ENCODE measurements at places on chromosomes 3 and 15.

GRCh38 chr15:53331328-53332190, 427.9 kb downstream of the WDR72 start:
- no peak for DNase-seq

GRCh38 chr3:10935846-10936631, 56.5 kb upstream of the SLC6A1 start:
- DNase-seq: no peak

- DNase-seq: peak; percentile 50
Observed at GRCh38 chr3:35651426-35651825, 12.1 kb downstream of the ARPP21 start.

GRCh38 chr15:83928392-83928734, 274.4 kb downstream of the ADAMTSL3 start:
- no peak for DNase-seq

DNA sequence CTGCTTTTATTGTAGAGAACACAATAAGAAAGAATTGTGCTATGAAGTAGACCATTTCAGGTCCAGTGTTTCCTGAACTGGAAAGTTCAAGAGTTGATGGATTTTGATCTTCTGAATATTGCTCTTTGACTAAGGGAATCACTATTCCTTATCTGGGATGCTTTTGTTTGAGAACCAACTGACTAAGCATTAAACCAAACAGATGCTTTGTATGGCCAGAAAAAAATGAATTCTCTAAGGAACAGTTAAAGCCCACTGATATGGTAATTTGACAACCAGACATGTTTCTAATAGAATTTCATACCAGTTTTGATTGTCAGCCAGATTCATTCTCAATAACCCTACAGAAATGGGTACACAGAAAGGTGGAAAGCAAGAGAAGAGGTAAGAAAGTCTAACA, 67.5 kb upstream of the CADPS start:
- DNase-seq: no peak

GRCh38 chr15:50330921-50331320, 24.1 kb downstream of the GABPB1 start:
- no peak for DNase-seq

GRCh38 chr15:27670486-27671209, 428.5 kb downstream of the OCA2 start:
- no peak for DNase-seq

- no peak for DNase-seq
Observed at GRCh38 chr3:48338635-48339034, 5.2 kb upstream of the SPINK8 start.

DNA sequence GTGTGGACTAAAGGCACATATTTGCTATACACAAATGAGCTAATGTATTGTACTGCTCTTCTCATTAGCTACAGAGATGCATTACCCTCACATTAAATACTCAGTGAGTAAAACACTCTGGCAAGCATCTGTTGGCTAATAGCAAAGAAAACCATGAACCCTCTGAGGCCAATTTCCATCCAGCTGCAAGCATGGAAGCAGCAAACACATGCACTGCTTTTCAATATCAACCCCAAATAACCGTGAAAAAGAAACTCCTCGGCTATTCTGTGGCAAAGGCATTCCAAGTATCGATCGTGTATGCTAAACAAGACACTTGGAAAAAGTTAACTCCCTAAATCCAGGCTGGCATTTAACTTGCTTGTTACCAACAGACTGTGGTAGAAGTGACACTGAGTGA, 67.0 kb downstream of the PEAK1 start:
- no peak for DNase-seq

DNA sequence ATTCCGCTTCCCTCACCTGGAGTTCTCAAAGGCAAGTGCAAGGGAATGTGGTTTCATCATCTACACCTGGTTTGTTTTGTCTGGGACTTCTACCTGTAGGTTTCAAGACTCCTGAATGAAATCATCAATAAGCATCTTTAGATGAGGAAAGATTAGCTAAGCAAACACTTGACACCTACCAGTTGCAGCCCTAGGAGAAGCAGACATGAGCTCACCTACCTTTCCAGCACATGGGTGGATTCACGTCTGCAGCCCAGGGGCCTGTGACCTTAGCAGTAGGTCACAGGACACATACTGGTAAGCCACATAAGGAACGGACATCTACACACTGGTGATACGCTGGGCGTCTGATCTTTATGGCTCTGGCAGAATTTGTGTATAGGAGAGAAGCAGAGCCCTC, 26.7 kb downstream of the SLCO2A1 start:
- DNase-seq: no peak

- DNase-seq: no peak
Observed at GRCh38 chr3:152331998-152332397, 63.3 kb downstream of the MBNL1 start.

DNA sequence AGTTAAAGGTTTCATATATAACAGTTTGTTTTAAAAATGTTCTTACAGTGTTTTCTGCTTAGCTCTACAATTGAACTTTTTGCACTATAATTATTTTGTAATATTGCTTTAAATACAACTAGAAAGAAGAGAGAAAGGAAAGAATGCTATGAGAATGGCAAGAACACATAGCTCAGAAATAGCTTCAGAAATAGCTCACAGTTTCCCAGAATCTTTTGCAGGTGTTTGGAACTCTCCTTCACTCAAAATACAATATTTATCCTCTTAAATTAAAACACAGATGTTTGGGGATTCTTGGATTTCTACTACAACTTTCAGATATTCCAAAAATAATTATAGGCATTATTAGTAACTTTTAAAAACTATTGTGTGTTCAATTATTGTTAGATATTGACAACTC, 658.0 kb upstream of the DPPA4 start:
- DNase-seq: no peak

DNA sequence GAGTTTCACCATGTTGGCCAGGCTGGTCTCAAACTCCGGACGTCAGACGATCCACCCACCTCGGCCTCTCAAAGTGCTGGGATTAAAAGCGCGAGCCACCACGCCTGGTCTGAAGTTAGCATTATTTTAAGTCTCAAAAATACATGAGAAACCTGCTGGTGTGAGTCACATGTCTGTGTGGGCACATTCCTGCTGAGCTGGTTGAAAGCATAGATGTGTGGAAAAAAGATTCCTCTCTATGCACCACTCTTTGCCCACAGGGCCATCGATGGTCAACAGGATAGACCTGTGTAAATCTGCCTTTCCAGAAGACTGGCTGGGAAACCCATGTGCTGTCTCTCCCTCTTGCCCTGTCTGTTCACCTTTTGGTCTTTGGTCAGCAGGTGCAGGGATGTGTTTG, 63.5 kb downstream of the CHRD start:
- DNase-seq: no peak

GRCh38 chr3:23804441-23805209, 1.1 kb upstream of the UBE2E1 start:
- no peak for DNase-seq

DNA sequence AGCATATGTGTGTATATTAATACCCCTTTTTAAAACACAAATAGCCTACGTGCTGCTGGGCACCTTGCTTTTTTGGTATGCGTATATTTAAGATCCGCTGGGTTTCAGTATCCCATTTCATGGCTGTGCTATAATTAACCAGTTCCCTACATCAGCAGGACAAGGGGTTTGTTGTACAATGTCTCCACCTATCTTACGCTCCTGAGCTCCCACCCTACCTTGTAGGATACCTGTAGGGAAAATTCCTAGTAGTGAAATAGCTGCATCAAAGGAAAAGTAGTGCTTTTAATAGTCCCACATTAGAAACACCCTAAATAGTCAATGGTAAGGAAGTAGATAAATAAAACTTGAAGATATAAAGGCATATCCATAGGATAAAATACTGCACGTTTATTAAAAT, 1.4 kb downstream of the MAP6D1 start:
- DNase-seq: no peak

DNA sequence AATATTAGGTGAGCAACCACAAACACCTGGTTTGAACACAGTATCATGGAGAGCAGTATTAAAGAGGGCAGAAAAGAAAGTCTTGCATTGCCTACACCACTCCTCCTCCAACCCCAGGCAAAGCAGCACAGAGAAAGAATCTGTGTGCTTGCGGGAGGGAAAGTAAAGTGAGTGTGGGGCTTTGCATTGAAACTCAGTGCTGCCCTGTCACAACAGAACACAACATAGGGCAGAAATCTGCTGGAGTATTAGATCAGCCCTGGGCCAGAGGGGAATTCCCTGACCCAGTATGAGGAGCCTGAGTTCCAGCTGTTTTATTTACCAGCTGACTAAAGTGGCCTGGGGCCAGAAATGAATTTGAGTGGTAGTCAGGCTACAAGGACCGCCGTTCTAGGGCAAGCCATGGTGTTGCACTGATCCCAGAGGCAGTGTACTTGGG, 75.5 kb downstream of the SPATA16 start:
- peak; percentile 58 for DNase-seq

DNA sequence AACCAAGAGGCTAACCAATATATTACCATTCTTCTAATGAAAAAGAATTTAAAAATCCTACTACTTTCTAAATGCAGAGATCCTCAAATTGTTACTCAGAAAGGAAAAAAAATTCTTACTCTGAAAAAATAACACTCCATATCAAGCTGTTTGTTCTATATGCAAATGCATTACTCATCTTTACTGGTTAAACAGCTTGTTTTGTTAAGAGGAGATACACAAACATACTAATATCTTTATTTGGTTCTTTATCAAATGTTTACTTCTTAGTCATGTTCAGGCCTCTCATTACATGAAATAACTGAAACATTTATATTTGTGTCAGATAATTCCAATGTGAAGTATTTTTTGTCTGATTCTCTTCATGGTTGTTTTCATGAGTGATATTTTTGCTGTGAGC, 146.8 kb downstream of the PCCB start:
- no peak for DNase-seq

- peak; percentile 22 for DNase-seq
Observed at GRCh38 chr3:69716119-69716518, 23.1 kb upstream of the MITF start.

DNA sequence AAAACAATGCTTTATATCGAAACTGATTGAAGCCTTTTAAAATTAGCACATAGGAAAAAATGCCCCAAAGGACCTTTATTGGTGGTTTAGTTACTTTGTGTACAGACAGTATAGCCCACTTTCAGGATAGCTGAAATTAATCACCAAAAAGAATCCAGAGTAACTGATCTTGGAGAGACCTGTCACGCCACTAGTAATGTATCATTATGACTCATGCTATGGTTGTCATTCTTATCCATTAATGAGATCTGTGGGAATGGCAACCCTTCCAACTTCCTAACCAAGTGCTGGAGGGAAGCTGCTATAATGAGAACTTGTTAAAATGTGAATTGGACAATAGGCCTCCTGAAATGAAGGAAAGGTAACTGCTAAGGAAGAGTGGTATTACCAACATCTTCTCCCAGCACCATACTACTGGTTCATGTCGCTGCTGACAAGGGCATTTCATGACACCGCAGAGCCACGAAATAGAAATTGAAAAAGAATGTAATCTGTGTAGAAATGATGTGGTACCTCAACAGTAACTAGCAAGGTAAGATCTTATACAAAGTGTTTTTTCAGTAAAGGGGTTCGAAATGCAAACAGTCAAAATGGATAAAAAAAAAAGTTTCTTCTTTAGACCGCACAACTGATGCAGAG, 7.1 kb upstream of the EMC4 start:
- peak; percentile 26 for DNase-seq

DNA sequence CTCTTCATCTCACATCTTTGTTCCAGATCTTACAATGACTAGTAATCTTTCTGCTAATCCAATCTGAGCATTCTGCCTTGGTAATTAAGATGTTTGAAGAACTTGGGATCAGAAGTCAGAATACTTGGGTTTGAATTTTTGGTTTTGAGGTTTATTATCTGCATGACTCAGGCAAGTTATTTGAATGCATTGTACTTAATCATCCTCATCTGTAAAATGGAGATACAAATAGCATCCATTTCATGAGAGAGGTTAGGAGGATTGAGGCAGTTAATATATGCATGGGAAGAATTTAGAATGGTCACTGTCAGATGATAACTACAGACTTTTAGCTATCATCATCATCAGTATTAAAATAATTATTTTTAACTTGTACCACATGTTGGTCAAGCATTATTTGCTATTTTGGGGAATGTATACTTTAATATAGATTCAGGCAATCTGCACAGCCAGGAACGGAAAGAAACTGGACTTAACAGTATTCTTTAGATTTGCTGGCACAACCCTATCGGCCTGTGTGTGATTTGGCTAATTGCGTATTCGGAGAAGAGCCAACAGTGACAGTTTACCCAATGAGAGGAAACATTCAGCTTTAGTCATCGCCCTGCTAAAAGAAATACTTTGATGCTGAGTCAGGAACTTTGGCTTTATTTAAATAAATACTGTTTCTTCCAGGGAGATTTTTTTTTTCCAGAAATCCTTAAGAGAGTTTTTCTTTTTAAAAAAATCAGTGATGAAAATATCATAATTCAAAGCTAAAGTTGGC, 600.0 kb downstream of the ROBO1 start:
- peak; percentile 99 for DNase-seq

GRCh38 chr3:38916706-38917105, 100.7 kb upstream of the SCN10A start:
- no peak for DNase-seq

DNA sequence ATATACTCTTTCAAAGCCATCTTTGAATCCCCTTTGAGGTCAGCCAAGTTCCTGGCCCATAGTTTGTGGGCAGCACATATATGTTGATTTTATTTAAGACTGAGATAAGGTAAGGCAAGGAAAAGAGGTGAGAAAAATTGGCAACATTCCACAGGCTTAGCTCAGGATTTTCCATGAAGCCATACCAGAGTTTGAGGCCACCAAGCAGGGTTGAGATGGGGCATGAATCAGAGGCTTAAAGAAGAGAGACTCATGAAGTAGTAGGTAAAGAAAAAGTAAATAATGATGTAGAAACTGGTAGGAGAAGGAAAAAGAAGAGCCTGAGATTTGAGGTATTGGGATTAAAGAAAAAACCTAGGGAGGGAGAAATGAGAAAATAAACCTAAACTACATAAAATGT, 89.2 kb downstream of the MYO5A start:
- DNase-seq: no peak

DNA sequence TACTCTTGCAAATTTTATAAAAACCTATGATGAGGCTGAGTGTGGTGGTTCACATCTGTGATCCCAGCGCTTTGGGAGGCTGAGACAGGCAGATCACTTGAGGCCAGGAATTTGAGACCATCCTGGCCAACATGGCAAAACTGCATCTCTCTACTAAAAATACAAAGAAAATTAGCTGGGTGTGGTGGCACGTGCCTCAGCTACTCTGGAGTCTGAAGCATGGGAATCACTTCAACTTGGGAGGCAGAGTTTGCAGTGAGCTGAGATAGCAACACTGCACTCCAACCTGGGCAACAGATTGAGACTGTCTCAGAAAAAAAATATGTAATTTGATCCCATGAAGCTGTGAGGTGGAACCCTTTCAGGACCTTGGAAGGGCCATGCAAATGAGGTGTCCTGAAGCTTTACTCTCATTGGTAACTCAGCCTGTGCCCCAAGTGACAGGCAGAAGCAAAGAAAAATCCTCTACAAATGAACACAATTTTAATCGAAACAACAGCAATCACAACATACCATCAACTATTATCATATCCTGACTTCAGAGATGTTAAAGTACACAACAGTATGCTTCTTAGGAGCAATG, 84.6 kb upstream of the CDV3 start:
- DNase-seq: peak; percentile 46

- DNase-seq: no peak
Observed at GRCh38 chr3:104537323-104537722, 829.4 kb upstream of the ALCAM start.
